ENCODE measurements at places on chromosomes 11 and 22.

GRCh38 chr22:40531951-40532900, 104.3 kb downstream of the MRTFA start:
- no peak for DNase-seq

DNA sequence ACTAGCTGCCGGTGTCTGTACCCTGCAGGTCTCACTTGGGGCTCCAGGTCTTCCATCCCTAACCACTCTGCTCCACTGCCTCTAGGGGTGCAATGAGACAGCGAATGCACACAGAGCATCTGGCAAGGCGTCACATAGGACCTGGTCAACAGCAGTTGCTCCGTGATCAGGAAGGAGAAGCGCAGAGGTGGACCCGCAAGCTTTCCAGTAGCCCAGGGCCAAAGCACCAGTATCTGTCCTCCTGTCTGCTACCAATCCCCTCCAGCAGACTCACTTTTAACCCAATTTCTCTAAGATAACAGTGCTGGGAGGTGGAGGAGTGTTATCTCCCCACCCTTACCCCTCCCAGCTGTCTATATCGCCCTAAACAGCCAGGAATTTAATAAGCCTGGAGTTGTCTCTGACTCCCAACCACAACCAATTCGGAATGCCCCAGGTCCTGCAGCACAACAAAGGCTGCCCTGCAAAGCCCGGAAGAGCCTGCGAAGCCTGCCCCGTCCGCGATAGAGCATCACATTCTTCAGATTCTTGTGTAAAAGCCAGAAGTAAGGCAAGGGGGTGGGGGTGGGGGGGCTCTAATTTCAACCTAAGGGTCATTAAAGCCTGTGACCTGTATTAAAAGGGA, 19.3 kb downstream of the MYH9 start:
- peak; percentile 59 for DNase-seq

DNA sequence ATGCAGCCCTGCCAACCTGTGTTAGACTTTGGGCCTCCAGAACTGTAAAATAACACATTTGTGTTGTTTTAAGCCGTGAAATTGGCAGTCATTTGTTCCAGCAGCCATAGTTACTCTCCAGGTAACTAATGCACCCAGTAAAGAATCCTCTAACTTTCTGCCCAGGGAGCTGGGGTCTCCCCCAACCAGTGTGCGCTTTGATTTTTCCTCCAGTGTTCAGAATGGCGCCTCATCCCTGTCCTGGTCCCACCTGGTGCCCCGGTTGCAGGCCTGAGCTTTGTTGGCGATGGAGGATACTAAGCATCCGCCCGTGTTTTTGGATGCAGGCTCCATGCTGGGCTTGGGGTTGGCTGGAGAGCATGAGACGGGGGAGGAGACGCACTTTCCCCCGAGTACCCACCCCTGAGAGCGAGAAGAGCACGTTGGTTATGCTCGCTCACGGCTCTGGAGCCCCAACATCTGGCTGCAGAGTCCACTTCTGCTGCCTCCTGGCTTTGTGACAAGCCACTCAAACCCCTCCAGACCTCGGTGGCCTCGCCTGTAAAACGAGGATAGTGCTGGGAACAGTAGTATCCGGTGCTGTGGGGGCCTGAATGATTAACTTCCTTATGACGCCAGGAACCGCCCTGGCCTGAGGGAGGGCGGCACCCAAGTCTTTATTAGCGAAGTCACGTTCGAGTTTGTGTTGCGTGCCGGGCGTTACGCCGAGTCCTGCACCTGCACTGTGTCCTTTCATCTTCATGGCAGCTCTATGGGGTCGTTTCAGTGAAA, 25.8 kb downstream of the MRGPRD start:
- DNase-seq = no peak

DNA sequence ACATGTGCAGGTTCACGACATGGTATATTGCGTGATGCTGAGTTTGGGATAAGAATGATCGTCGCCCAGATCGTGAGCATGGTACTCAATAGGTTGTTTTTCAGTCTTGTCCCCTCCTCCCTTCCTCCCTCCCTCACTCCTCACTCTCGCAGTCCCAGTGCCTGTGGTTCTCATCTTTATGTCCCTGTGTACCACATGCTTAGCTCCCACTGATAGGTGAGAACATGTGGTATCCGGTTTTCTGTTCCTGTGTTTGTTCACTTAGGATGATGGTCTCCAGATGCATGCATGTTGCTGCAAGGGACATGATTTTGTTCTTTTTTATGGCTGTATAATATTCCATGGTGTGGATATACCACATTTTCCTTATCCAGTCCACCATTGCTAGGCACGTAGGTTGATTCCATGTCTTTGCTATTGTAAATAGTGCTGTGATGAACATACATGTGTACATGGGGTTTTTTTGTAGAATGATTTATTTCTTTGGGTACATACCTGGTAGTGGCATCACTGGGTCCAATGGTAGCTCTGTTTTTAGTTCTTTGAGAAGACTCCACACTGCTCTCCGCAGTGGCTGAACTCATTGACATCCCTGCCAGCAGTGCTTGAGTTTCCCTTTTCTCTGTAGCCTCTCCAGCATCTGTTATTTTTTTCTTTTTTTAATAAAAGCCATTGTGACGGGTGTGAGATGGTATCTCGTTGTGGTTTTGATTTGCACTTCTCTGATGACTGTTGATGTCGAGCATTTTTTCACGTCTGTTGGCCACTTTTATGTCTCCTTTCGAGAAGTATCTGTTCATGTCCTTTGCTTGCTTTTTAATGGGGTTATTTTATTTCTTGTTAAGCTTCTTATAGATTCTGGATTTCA, 16.4 kb downstream of the ZBED4 start:
- peak; percentile 26 for DNase-seq

GRCh38 chr11:30585892-30586250, 282 bp downstream of the MPPED2 start:
- no peak for DNase-seq

DNA sequence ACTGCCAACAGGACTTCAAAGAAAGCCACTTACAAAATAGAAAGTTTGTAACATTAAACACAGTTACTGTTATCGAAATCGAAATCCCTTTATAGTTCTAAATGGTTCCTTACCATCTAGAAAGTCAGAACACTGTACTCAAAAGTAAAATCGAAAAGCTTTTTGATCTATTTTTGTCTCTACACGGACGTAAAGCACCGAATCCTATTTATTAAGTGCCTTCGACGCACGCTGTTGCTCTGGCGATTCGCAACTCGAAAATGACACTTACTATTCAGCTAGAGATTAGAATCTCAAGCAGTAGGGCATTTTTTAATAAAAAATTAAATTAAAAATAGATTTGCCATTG, 78.3 kb downstream of the LARGE1 start:
- no peak for DNase-seq

DNA sequence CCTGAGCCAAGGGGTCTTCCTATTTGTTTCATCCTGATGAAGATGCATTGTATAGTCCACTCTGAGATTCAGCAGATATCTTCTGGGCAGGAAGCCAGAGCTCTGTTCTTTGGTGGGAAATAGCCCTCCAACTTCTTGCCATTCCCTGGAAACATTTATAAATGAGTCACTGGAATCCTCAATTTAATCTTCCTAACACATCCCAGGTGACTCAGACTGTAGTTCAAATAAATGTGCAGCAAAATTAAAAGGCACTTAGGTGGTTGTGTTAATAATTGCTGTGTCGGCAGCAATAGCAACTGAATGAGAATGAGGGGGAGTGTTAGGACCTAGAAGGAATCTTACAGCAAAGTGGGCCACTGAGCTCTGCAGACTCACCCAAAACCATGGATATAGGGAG, 108.6 kb downstream of the INSC start:
- DNase-seq = no peak

DNA sequence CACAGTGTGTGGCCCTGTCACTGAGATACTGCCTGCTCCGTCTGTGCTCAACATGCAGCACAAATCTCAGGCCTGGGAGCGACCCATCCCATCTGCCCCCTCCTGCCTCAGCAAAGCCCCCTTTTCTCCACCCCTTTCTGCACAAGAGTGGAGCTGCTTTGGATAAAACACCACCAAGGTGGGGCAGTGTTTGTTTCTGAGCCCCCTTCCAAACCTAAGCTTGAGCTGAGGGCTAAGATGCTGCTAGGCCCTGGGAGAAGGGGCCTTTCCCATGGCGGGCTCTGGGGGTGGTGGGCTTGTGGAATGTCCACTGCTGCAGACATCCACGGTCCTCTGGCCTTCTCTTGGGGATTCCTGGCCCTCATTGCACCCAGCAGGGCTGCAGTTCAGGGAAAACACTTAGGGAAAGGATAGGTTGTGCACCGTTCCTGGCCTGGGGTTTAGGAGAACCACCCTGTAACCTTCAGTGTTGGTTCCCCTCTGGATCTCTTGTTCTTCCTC, 594.1 kb downstream of the TBC1D22A start:
- no peak for DNase-seq

GRCh38 chr22:19760058-19760950, at the start of gene TBX1:
Gene TBX1 (plus strand): TSS chr22:19760778. CDS start chr22:19760844, 66 bp downstream.
- no peak for DNase-seq

DNA sequence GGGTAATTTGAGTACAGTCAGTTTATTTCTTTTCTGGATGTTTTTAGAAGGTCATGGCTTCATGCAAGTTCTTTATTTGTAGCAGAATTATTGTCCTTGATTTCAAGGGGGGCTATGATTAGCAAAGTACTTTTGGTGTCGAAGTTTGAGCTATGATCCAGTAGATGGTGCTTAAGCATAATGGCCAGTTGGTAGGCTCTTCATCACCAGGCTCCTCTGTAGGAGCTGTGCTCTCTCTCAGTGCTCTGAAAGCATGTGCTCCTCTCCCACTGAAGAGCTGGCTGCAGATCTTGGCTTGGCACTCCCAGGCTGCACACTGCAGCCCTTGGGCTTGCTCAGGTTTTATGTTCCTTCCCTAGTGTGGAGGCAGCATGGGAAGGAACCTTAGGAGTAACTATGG, 852.7 kb downstream of the LUZP2 start:
- no peak for DNase-seq

DNA sequence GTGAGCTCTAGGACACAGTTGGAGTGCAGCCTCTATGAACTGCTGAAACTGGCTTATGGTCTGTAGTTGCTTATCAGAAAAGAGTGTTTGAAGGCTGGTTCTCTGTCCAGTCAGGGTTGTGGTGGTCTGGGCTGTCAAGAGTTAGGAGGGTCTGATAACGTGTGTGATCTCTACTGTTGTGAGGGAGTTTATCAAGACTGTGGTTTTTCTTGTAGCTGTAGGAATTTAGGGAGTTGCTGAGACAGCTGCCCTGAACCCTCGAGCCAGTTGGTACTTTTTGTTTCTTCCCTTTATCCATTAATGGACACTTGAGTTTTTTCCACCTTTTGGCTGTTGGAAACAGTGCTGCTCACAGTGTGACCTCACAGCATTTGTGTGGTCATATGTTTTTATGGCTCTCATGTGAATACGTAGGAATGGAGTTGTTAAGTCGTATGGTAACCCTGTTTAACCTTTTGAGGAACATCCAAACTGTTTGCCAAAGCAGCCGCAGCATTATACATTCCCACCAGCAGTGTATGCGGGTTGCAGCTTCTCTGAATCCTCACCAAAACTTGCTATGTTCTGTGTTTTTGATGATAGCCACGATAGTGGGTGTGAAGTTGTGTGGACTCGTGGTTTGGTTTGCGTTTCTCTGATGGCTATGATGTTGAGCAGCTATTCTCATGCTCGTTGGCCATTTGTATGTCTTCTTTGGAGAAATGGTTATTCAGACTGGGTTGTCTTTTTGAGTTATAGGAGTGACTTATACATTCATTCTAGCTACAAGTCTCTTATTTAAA, 20.9 kb upstream of the DGCR8 start:
- DNase-seq = no peak

GRCh38 chr11:79508461-79508860, 67.6 kb upstream of the TENM4 start:
- no peak for DNase-seq

GRCh38 chr11:130145975-130146776, 13.4 kb upstream of the ST14 start:
- DNase-seq = no peak

DNA sequence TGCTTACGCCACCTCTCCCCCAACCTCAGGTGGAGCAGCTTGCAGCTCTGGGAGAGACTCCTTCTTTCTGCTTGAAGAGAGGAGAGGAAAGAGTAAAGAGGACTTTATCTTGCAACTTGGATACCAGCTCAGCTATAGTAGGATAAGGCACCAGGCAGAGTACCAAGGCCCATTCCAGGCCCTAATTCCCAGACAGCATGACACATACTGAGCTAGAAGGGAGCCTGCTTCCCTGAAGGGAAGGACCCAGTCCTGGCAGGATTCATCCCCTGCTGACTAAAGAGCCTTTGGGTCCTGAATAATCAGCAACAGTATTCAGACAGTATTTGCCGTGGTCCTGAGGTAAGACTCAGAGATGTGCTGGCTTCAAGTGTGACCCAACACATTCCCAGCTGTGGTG, 41.4 kb downstream of the PPME1 start:
- DNase-seq = no peak

All from activated CD4-positive, alpha-beta memory T cell treated with anti-CD3 and anti-CD28 coated beads for 36 hours (primary cell).